ENCODE measurements at places on chromosomes 11 and 22. TPM values are rescaled to one million over a fixed set of nuclear protein-coding genes. Genes with fewer than 3 reads are reported as not detected.

DNA sequence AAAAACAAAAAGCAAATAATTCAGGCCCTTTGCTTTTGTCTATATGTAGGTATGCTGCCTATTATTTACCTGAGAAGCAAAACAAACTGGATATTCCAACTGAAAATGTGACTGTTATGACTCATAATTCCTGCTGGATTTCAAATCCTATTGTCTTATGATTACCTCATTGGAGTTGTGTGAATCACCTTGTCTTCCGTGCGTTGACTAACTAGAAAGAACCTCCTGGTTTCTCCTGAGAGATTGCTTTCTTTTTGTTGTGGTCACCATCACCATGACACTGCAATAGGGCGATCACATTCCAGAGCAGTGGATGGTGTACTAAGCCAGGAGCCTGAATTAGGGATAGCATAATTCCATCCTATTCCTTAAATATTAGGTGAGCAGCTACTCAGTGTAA, 23.0 kb upstream of the EXPH5 start:
- DNase-seq: peak; percentile 98

DNA sequence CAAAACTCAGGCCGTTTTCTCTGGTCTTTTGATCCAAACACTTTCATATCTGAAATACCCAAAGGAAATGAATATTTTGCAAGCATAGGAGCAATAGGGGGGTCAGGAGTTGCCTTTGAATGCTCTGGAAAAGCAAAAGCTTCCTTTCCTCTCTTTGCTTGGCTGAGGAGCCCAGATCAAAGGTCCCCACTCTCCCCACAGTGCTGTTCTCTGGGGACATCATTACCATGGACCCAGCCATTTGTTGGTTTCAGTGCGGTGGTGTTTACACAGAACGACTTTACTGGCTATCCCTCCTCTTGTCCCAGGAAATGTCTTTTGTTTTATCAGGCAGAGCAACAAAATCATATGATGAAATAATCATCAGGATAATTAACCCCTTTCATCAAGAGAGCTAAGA, 1089.1 kb downstream of the TBC1D22A start:
- DNase-seq: no peak

Gene WNT7B
- total RNA-seq: 15.0 TPM

- no peak for DNase-seq
Observed at GRCh38 chr22:40862537-40862936, 624 bp upstream of the DNAJB7 start.

Gene ARHGAP8
- not detected for total RNA-seq

Gene CDC42EP2
- total RNA-seq: 35.3 TPM

DNA sequence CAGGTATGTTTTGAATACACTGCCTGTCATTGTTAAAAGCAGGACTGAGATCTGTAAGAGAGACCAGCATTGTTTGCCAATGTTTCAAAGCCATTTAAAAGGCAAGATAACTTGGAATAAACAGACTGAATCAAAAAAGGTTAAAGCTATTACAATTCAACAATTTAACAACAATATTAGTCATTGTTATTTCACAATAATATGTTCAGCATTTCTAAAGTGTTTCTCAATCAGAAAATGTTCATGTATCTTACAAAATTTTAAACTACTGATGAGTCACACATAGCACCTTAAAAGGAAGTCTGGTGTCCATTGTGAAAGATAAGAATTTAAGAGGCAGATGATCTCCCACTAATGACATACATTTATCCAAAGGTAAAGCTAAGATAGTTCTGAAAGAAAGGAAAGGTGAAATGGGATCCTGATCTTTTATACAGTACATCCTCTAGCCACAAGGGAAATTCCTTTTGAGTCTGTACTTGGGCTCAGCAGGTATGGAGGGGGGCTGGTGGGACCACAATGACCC, 79.7 kb downstream of the MAML2 start:
- peak; percentile 60 for DNase-seq

DNA sequence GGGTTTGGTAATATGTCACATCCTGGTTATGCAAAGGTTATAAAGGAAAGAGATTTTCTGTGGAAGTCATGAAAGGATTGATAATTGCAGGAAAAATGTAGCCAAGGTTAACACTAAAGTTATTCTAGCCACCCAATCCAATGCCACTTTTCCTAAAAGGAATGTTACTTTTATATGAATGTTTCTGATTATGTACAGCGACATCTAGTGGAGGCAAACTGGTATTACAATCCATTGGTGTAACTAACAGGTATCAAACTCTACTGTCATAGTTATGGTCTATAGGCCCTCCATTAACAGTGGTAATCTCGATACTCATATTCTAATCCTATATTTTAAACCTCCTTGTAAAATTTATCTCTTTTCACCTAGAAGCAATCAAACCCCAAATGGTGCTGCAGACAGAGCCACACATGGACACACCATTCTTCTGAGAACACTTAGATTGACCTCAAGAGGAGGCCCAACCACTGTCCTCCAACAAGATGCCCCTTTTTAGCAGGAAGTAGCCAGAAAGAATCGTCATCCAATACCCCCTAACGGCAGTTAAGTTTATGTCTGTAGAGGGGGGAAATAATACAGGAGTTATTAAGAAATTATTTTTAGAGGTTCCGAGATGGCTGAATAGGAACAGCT, 74.9 kb upstream of the RAG2 start:
- DNase-seq: peak; percentile 31

- peak; percentile 67 for DNase-seq
Observed at GRCh38 chr11:22920939-22921565, 60.8 kb upstream of the CCDC179 start.

Gene C1QTNF5
- total RNA-seq: 1.8 TPM

DNA sequence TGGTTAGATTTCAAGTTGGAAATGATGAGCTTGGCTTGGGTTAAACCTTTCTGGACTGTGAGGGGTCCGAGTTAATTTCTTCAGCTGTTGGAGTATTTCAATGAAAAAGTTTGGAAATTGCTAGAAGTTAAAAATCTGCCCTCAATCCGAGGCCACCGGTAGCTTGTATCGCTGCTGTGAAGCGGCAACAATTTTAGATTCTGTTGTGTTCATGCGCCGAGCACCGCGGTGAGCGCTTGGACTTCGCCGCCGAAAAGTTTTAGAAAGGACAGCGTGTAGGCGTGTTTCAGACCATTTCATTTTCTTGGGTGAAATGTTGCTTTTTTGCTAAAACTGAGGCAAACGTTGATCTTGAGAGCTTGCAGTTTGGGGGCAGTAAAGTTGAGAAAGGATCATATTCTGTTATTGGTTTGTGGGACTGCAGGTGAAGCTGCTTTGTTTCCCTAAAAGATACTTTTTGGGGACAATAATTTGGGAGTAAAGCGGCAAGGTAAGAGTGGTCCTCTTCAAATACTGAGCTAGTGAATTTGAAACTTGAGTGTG, 928 bp downstream of the FBXO7 start:
- DNase-seq: no peak

DNA sequence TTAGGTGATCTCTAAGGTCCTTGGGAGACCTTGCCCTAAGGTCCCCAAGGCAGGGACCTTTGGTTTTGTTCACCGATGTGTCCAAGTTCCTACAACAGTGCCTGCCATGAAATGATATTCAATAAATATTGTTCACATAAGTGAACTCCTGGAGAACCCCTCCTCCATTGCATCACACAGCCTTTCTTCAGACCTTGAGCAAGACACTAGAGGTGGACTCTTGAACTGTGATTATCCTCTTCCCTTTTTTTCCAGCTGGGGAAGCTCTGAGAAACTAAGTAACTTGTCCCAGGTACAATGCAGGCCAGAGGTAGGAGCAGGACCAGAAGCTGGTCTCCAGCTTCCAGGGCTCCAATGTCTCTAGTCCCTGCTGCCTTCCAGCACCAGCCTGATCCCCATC, 76.6 kb upstream of the LMO1 start:
- DNase-seq: no peak

DNA sequence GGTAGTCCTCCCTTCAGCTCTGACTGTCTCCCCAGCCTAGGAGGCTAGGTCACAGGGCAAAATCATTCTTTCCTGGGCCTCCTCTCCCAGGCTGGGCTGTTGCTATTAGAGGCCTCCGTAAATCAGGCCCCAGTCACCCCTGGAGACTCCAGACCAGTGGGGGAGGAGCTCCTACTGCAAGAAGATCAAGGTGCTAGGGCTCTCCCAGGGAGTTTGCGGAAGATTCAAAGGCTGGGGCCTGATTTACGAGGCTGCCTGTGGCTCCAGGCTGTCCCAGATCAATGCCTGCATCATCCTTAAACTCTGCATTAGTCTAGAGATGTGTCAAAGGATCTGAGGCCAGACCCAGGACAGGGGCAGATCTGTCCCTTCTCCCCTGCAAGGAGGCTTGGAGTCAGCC, 346.2 kb downstream of the TENM4 start:
- no peak for DNase-seq

GRCh38 chr11:4454021-4454420, 4.9 kb downstream of the OR52K2 start:
- DNase-seq: no peak

Gene LGALS1
- 3,838 TPM for total RNA-seq

Gene GLYATL2
- 0.10 TPM for total RNA-seq

Gene LGALS12
- total RNA-seq: not detected

DNA sequence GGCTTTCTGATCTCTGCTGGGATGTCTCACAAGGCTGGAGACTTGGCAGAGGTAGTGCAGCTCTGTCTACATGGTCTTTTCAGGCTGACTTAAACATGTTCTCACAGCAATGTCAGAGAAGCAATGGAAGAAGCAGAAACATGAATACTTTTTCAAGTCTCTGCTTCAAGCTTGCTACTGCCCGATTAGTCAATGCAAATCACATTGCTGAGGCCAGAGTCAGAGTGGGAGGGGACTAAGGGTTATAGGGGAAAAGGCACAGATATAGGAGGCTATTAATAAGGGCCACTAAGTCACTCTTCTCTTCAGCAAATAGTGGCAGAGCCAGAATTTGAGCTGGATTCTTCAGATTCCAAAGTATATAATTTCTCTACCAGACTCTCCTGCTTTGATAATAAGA, 390.5 kb downstream of the TMEM135 start:
- no peak for DNase-seq

Gene OR5A1
- total RNA-seq: not detected

DNA sequence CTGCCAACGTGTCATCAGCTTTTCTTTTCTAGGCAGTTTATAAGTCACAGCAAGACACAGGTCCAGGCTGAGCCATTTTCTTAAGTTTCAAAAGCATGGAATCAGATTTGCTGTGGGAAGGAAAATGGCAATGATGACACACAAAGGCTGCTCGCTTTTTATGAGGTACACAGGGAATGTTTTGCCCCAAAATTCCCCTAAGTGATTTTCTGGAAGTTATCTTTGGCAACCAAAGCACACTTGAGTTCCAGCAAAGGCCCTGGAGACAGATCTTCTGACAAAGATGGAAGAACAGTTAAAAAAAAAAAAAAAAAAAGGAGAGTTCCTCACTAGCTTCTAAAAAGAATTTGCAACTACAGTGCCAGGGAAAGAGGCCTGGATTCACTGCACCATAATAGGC, 260.8 kb downstream of the LARGE1 start:
- no peak for DNase-seq

Gene SYT12
- total RNA-seq: 0.03 TPM

- no peak for DNase-seq
Observed at GRCh38 chr11:123778511-123778910, 24.2 kb upstream of the OR6X1 start.

- DNase-seq: no peak
Observed at GRCh38 chr11:959608-960007, 33.9 kb downstream of the AP2A2 start.

DNA sequence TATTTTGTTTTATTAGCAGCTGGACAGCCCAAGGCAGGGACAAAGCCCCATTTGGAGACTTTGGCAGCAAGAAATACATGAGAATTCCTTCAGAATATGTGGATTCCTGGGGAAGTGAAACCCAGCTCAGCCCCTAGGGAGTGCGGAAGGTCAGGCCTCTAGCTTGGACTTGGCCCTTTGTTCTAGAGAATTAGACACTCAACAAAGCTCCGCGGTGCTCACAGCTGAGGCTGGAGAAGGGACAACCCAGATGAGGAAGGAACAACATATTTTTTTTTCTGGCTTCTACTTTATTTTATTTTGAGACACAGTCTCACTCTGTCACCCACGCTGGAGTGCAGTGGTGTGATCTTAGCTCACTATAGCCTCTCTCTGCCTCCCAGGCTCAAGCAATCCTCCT, 44.7 kb upstream of the SEPTIN5 start:
- no peak for DNase-seq

Gene SVIP
- 20.7 TPM for total RNA-seq

DNA sequence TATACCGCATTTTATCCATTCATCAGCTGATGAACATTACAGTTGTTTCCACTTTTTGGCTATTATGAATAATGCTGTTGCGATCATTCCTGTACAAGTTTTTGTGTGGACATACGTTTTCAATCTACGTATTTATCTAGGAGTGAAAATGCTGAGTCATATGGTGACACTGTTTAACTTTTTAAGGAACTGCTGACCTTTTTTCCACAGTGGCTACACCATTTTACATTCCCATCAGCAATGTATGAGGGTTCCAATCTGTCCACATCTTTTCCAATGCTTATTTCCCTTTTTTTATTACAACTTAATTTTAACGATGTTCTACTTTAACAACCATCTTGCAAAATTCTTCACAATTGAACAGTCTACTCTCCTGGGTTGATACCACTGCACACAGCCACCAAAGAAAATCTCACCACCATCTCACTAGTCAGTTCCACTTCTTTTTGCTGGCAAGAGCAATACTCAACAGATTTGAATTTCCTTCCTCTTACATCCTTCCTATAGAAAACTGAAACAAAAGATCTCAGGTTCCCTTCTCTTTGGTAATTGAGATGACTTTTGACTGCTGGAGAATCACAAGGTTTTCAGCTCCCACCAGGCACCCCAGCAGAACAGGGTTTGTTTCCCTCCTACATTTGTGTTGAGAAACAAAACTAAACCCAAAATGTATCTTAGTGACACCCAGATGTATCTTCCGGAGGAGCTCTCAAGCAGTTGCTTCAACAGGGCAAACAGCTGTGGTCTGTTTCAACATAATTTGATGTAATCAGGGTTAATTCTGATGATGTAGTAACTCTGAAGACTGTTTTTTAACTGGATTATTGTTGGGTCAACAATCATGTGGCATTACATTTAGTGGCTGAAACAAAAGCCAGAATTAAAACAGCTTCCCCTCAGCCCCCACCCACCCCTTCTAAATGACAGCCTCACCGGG, 7.0 kb upstream of the GAB2 start:
- no peak for DNase-seq

GRCh38 chr11:28114731-28115130, 6.5 kb downstream of the METTL15 start:
- DNase-seq: no peak

- no peak for DNase-seq
Observed at GRCh38 chr11:98862169-98862568, 158.6 kb upstream of the CNTN5 start.

GRCh38 chr11:115765803-115766239, 261.6 kb upstream of the CADM1 start:
- DNase-seq: peak; percentile 59

Gene PGA5
- total RNA-seq: not detected

DNA sequence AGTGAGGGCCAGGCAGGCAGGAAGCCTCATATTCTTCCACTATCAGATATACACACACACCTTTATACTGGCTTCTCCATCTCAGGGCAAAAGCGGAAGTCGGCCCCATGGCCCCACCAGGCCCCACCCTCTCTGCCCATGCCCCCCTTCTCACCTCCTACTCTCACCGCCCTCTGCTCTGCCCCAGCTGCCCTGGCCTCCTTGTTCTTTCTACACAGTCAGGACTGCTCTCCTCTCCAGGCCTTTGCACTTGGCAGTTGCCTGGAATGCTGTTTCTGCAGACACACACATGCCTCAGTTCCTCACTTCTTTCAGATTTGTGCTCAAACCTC, 25.3 kb downstream of the OTOG start:
- DNase-seq: no peak

- DNase-seq: no peak
Observed at GRCh38 chr11:12276356-12276755, 101.0 kb upstream of the PARVA start.

GRCh38 chr22:20268279-20269012, at the start of gene RTN4R:
Gene RTN4R, minus strand, starts transcription at chr22:20268318. Its CDS starts 226 bp downstream, at chr22:20268092.
- peak; percentile 17 for DNase-seq
